LHCN-M2 (cell line): ENCODE measurements at places on chromosomes 2 and 18.

- no peak for DNase-seq
Measured at GRCh38 chr2:241035818-241036396, 37.5 kb downstream of the SNED1 start.

GRCh38 chr18:59861963-59862819 lies 37.6 kb upstream of the PMAIP1 start:
- DNase-seq: peak; percentile 34

DNA sequence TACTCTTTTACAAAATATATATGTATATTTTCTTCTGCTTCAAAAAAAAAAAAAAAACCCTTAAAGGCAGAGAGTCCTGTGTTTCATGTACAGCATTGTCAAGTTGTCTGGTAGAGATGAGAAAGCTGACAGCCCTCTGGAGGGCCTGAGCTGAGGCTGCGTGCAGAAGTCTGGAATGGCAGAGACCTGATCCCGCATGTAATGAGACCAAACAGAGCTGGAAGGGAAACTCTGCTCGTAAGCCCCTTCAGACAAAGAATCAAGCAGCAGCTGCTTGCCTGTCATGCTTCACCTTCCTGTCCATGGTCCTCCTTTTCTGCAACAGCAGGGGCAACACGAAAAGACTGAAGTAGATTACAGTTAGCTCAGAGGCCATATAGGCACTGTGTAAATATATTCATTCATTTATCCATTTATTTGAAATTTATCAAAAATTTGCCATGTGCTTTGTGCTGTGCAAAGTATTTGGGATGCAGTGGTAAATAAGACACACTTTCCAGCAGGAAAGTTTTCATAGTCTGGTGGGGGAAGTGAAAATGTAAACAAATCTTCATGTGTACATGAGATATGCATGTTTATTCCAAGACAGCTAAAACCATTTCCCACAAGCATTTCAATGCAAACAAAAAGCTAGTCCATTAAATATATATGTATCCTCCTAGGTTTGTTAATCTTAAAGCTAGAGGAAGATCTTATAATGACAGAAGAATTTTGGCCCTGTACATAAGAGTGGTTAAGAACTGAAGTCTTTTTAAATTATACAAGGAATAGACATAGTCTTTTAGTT lies 912.7 kb downstream of the CPS1 start:
- DNase-seq: no peak

GRCh38 chr2:230575642-230576324 lies 136.9 kb upstream of the CAB39 start:
- DNase-seq: no peak

DNA sequence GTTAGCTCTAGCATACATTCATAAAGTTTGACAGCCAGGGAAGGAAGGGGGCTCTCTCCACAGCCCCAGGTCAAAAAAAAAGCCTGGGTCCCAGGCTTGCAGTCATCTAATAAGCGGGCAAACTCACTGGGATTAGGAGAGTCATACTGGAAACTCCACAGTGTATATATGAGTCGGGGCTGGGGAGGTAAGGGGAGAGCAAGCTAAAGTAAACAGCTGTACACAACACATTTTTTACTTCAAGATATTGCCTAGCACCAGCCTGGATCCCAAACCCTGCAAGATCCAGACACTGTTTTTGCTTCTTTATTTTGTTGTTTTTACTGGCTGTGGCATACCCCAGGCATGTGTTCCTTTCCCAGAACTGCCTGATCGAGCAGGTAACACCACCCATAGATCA lies 291.3 kb upstream of the TANK start:
- peak; percentile 64 for DNase-seq

- DNase-seq: no peak
Measured at GRCh38 chr18:33716061-33716683, 138.2 kb downstream of the ASXL3 start.
